Activated CD4-positive, alpha-beta T cell treated with anti-CD3 and anti-CD28 coated beads, Interleukin-2, amount 50 U/mL, for 24 hours (primary cell): ENCODE measurements at places on chromosomes 1 and 21.

DNA sequence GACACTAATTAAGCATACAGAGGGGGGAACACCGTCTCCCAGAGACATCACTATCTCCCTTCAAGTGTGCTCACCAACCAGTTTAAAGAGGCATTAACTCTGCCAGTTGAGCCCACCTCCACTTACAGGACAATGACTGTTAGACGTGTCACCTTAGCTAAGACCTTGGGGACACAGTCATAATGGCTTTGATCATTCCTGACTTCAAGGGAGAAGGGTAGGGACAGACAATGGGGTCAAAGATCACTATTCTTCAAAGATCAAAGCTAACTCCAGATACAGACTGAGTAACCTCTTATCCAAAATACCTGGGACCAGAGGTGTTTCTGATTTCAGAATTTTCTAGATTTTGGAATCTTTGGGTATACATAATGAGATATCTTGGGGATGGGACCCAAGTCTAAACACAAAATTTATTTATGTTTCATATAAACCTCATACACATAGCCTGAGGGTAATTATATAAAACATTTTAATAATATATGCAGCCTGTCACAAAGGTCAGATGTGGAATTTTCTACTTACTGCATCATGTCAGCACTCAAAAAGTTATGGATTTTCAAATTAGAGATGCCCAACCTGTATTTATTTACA is 246.1 kb downstream of the SLC45A1 start:
- DNase-seq: no peak

DNA sequence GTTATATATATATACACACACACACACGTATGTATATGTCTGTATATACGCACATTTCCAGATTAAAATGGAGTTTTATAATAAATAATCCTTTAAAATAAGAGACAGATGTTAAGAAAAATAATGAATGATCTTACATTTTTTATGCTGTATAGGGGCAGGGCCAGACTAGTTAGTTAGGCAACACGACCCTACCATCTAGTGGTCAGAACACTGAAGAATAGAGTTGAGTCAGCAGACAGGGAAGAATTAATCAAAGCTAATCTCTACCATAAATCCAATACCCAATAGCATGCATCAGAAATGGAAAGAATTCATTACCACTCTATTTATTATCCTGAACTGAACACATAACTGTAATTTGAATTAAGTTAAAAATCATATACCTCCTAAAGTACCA is 156.7 kb downstream of the BRINP3 start:
- DNase-seq: no peak

DNA sequence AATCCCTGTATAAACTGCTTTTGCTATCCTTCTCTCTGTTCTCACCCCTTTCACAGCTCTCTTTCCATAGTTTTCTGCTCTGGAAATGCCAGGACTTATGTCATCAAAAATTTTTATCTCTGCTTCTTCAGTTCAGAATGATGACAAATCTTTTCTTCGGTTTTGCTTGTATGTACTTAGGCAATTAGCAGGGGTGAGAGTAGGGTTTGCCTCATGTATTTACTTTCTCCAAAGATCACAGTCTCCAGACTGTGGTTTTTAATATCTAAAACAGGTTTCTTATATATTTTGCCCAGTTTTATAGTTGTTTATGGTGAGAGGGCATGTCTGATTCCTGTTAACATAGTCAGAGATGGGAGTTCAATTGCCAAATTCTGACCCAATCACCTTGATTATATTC is 235.4 kb upstream of the LYPLAL1 start:
- no peak for DNase-seq

DNA sequence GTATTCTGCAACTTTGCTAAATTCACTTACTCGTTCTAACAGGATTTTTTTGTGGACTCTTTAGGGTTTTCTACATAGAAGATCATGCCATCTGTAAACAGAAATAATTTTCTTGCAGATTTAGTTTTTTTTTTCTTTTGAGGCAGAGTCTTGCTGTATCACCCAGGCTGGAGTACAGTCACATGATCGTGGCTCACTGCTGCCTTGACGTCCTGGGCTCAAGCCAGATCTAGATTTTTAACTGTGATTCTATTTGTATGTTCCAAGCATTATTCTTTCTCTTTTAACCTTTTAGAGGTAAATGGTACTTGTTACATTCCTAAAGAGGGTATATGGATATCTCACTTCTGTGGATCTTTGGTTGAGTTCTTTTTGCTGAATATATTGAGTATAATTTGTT is 18.6 kb downstream of the FABP3 start:
- no peak for DNase-seq

DNA sequence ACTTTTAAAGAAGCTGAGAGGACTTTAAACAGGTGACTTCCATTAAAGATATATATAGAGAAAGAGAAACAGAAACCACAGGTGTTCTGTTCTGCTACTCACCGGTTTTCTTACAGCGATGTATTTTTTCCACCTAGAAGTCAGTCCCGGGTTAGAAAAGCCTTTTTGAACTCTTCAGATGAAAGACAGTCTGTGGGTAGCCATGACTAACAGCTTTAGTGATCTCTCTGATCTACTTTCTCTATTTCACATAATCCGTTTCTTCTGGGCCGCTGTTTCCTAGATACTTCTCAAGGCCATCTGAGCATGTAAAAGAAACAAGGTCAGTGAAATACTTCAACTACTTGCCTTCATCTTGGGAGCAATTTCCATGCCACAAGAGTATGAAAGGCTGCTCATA is 25.1 kb downstream of the WDR64 start:
- DNase-seq: no peak

- DNase-seq: no peak
These were observed 453.2 kb downstream of the PTPRU start for GRCh38 chr1:29689372-29690030.

DNA sequence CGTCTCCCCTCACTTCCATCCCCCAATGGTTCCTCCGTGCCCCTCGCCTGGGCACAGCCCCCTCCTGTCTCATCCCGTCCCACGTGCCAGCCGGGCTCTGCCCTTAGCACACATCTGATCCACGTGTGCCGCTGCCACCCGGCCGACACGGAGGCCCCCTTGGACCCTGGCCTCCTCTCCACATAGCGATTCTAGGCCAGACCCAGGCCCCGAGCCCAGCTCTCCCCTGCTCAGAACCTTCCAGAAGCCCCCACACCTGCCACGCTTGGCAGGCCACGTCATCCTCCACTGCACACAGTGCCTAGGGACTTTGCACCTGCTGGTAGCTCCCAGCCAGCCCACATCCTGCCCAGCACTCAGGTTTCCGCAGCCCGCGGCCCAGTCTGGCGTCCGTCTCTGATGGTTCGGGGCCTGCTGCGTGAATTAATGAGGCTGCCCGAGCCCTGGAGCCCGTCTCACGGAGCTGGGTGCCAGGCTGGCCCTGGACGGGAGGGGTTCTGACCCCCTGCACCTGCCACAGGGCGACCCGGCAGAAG is 20.1 kb downstream of the PLCH2 start:
- DNase-seq: no peak

DNA sequence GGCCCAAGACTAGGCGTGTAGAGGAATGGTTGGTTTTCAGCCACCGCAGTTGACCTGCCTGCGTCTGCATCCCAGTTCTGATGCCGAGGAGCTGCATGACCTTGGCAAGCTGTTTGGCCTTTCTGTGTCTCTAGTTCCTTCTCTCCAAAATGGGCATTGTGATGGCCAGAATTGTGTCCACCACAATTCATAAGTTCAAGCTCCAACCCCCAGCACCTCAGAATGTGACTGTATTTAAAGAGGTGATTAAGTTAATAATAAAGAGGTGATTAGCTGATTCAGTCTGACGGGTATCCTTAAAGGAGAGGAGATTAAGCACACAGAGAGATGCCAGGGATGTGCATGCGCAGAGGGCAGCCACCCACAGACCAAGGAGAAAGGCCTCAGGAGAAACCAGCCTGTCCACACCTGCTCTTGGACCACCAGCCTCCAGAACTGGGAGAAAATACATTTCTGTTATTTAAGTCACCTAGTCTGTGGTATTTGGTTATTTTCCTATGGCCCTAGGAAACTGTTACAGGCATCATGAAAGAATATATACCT is 28.5 kb downstream of the MAB21L3 start:
- DNase-seq: no peak

GRCh38 chr1:91745640-91746373 is 140.1 kb downstream of the TGFBR3 start:
- no peak for DNase-seq

GRCh38 chr21:39845571-39846130 is 21.6 kb upstream of the PCP4 start:
- no peak for DNase-seq

DNA sequence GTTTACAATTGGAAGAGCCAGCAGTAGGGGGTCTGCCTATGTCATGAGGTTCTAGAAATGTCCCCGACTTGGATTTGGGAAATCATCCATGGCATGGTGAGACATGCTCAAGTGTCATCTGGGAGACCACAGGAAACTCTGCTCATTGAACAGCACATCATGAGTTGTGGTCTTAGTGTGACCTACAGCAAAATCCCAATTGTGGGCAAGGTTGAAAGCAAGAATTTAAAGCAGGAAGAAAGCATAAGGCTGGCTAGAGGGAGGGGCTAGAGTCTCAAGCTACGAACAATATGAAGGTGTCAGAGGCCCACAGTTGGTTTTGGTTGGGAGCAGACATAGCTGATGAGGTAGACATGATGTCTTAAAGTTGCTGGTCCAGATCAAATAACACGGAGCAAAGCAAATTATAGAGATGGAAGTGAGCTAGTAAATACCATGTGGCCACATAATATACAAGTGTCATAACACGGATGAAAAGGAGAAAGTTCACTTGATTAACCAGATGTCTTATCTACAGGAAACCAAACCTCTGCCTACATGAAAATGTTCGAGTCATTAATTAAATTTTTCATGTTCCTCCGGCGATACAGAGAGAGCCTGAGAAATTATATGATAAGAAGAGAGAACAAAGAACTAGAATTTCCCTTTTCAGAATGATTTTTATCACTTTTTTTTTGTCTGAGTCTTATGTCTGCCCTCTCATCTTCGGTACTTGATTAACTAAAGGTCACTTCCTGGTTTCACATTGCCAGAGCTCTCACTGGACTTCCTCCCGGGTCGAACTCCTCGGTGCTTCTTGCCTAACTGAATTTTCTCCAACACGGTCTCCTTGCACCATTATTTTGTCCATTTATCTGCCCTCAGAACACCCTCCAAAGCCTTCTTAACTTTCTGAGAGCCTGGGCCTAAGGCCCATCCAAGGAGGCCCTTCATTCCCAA is 67.5 kb upstream of the DUSP10 start:
- DNase-seq: no peak

GRCh38 chr1:196567238-196567637 is 41.0 kb downstream of the KCNT2 start:
- DNase-seq: no peak

DNA sequence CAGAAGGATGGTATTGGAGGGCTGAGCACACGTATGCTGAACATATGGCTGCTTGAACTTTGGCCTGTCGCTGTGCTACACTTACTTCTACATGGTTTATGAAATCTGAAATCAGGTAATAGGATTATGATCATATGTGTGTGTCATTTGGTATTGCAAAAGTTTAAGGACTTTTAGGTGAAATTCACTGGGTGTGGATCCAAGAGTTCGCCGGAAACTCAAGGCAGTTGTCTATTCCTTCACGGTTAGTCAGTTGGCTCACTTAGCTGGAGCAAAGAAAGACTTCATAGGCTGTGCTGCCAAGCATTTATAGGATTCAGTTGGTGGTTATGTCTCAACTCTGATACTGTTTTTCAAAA is 927 bp downstream of the UAP1 start:
- no peak for DNase-seq

- DNase-seq: no peak
These were observed 89.4 kb upstream of the B3GALT2 start for GRCh38 chr1:193275773-193276172.

- no peak for DNase-seq
These were observed 899.2 kb downstream of the NCAM2 start for GRCh38 chr21:21897275-21897883.

GRCh38 chr1:71135571-71135970 is 54.7 kb upstream of the ZRANB2 start:
- DNase-seq: no peak

GRCh38 chr21:36542312-36543101 is 62.6 kb upstream of the CLDN14 start:
- DNase-seq: no peak
